ENCODE measurements at places on chromosomes 13 and 19.

DNA sequence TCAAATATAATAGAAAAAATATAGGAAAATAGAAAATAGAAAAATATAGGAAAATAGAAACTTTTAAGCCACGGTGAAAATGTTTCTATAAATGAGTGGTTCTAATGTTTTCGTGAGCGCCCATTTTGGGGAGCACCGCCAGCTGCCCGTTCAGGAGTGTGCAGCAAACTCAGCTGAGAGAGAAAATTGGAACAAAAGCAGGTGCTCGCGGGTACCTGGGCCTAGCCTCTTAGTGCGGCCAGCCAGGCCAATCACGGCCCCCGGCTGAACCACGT, 204 bp upstream of the PDX1 start:
- DNase-seq, result peak; percentile 2

GRCh38 chr19:44723952-44724319, 24.6 kb upstream of the BCL3 start:
- DNase-seq, result peak; percentile 81

GRCh38 chr13:77519808-77520207, 15.7 kb upstream of the SCEL start:
- no peak for DNase-seq

- peak; percentile 65 for DNase-seq
Observed at GRCh38 chr13:37138926-37139325, 33.5 kb upstream of the CSNK1A1L start.

GRCh38 chr13:28641600-28641926, 17.4 kb upstream of the POMP start:
- no peak for DNase-seq
